ENCODE measurements at places on chromosomes 6 and 20.
A peak's percentile ranks its signal among the peaks of the same experiment; 100 is the strongest.

DNA sequence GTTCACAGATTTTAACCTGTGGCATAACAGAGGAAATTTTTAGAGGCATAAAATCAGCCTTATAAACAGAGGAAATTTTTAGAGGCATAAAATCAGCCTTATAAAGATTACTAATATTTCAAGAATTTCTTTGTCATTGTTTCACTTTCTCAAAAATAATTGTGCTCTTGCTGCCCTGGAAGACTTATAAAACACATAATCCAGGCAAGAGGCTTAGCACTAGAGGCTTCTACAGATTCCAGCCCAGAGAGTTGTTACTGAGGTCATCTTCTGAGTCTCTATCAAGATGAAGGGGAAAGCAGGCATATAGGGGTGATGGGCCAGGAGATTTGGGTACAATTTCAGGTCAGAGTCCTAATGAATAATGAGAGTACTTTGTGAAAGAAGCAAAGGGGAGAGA lies 85.7 kb downstream of the RFPL4B start:
- no peak for DNase-seq

DNA sequence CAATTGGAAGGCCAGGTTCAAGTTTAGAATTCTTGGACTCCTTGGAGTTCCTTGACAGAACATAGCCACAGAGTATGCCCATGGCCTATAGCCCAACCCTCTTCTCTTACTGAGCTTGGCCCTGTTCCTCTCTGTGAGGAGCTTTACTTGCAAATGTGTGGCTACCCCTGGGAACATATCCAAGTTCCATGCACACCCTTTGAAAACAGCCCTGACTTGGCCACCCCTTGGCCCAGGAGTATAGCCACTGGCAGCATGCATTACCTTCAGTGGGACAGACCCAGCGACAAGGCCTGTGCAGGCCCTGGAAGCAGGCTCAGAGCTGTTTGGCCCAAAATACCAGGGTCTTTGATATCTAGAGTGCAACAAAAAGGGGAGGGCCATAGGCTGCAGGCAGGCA lies 19.5 kb upstream of the MAS1 start:
- no peak for DNase-seq

GRCh38 chr20:3716195-3716834 lies 3.9 kb upstream of the SIGLEC1 start:
- DNase-seq, result peak; percentile 55

DNA sequence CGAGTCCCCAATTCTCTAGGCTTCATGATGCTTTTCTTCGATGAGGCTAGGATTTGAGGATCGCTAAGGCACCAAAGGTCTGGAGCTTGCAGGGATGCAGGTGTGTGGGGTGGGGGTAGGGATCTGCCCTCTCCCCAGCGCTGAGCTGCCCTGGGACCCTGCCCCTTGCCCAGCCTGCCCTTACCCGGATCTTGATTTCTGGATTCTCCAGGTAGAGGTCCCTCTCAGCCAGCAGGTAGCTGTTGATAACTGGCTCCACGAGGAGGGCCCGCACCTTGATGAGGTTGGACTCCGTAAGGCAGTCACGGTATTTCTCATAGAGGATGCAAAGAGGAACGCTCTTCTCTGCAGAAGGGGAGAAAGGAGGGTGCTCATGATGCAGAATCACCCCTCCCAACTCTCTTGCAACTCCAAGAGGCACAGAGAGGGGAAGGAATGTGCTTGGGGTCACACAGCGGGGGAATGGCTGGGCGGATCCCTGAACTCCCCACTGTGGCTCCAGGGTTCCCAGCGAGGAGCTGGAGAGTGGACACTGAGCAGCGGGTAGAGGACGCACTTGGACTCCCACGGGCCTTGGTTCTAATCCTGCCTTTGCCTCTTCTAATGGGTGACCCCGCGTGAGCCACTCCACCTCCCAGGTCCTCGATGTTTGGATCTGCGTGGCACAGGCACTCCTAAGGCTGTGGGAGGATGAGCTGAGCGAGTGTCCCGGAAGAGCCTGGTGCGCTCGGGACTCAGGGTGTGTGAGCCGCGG lies 32.7 kb downstream of the TGM2 start:
- DNase-seq, result no peak

DNA sequence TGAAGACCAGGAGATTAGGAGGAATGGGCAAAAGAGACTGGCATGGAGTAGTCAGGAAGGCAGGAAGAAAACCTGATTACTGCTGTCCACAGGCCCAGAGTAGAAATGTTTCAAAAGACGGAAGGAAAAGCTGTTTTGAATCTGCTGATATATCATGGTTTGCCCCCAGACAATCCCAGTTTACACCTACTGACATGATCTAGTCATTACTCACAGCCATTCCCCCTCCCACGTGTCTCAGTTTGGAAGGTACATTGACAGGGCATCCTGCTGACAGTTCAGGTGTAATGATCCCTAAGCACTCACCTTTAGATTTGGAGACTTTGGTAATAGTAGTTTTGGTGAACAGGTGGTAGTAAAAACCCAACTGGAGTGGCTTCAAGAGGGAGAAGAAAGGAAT lies 9.8 kb upstream of the TXNDC5 start:
- DNase-seq, result no peak

DNA sequence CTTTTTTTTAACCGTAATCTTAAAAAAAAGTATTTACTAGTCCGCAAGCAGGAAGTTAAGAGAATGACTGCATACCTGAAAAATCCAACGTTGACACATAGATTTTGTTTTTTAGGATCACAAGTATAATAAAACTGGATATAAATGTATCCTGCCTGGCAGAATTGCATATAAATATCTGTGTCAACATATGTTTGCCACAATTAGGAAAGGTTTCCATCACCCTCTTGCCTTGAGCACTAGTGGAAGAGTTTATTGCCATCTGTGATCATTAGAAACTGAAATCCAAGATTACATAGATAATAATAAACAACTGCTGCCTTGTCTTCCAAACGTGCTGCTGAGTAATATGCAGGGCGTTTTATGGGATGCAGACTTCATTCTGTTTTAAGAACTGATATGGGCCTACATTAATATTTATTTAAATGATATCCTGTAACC lies 27.9 kb downstream of the PLEKHG1 start:
- DNase-seq, result no peak

DNA sequence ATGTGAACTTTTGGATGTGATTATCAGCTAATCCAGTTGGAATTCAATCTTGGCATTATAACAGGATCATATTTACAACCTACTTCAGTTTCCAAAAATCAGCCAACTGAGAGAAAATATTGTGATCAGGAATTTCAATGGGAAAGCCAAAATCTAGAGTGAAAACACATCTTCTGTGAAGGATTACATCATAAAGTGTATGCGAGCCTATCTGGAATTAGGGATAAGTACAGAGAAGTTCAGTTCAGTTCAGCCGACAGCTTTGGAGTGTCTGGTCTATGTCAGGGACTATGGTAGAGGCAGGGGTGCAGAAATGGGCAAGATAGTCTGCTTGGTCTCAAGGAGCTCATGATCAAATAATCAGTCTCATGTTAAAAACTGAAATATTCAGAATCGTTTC lies 12.3 kb upstream of the PRIM2 start:
- no peak for DNase-seq

DNA sequence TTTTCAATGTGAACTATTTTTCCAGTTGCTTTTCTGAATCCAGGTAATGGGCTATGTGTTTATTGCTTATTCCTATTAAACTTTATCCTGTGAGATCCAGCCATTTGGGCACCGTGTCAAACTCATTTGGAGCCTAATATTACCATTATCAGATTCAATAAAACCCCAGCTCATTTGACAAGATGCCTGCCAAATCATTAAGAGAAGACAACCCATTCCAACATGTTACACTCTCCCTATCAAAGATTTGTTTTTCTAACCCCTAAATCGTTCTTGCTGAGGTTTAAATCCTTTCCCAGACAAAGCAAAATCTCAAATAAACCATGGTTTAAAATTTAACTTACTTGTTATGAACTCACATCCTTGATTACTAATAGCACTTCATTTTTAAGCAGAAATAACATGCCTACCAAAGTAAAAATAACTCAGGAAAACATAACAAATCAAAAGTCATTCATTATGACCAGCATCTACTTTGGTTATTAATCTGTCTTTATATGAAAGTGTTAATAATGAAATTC lies 130.0 kb upstream of the TCF21 start:
- DNase-seq, result no peak

DNA sequence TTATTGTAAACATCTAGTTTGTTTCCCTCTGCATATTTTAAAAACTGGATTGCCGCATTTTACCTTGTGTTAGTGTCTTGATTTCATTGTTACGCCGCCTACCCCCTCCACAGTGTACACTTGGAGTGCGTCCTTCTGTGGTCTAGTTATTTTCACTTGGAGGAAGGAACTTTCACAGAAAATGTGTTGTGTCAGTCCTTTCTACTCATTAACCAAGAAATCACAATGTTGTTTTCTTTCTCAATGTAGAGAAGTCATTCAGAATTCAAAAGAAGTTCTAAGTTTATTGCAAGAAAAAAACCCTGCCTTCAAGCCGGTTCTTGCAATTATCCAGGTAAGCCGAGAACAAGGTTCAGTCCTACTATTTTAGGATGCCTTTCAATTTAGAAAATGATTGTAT lies 10.3 kb downstream of the MTHFD1L start:
- DNase-seq, result no peak

GRCh38 chr20:6733965-6734364 lies 33.5 kb upstream of the BMP2 start:
- no peak for DNase-seq

DNA sequence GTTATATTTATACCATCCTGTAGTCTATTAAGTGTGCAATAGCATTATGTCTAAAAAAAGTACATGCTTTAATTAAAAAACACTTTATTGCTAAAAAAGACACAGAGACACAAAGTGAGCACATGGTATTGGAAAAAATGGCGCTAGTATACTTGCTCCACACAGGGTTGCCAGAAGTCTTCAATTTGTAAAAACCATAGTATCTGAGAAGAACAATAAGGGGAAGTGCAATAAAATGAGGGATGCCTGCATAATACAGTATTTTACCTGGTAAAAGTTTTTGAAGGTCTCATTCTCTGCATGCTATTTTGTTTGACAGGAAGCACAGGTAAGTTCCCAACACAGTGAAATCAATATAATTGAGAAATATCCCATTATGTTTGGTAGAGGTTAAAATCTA lies 1.6 kb downstream of the NOX3 start:
- DNase-seq, result no peak

GRCh38 chr6:12570461-12571030 lies 146.0 kb upstream of the PHACTR1 start:
- no peak for DNase-seq

- no peak for DNase-seq
Measured at GRCh38 chr20:21564127-21564773, 50.4 kb upstream of the NKX2-2 start.

GRCh38 chr20:11120431-11120830 lies 446.6 kb upstream of the JAG1 start:
- no peak for DNase-seq

- DNase-seq, result no peak
Measured at GRCh38 chr6:139713424-139713823, 339.0 kb upstream of the CITED2 start.
